ENCODE measurements at places on chromosomes 5 and 9. TPM values are rescaled to one million over a fixed set of nuclear protein-coding genes. Genes with fewer than 3 reads are reported as not detected.

The CDX1 gene
- total RNA-seq: 0.35 TPM

GRCh38 chr5:112594095-112594850, 143.4 kb upstream of the APC start:
- DNase-seq: no peak

GRCh38 chr9:29865764-29866313, 2292.6 kb upstream of the C9orf72 start:
- no peak for DNase-seq

DNA sequence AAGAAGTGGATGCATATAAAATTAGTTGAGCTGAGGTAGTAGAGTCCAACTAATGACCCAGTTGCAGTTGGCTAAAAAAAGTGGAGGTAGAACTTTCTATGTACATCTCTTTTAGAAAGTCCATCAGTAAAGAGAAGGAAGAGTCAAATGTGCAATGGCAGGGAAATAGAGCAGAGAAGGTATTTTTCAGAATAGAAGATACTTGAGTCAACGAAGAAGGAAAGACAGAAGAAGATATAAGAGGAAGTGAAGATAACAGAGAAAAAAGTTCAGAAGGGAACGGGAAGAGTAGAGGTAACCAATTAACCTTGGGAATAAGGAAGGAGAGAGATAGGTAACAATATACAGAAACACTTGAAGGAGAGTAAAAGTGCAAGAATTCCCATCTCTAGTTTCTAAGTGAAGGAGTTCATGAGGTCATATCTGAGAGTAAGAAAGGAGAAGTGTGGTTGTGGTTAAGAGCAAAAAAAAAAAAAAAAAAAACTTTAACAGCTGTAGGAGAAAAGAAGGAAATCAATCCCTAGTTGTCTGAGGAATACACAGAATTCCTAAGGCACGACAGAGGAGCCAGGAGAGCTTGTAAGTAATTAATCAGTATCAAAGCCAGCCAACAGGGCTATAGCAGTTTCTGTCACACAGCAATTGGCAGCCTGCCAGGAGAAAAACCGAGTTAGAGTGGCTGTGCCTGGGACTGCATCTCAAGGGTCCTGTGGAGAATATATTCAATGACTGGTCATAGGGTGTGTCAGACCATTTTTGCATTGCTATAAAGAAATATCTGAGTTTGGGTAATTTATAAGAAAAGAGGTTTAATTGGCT, 61.0 kb downstream of the ARL15 start:
- DNase-seq: no peak

DNA sequence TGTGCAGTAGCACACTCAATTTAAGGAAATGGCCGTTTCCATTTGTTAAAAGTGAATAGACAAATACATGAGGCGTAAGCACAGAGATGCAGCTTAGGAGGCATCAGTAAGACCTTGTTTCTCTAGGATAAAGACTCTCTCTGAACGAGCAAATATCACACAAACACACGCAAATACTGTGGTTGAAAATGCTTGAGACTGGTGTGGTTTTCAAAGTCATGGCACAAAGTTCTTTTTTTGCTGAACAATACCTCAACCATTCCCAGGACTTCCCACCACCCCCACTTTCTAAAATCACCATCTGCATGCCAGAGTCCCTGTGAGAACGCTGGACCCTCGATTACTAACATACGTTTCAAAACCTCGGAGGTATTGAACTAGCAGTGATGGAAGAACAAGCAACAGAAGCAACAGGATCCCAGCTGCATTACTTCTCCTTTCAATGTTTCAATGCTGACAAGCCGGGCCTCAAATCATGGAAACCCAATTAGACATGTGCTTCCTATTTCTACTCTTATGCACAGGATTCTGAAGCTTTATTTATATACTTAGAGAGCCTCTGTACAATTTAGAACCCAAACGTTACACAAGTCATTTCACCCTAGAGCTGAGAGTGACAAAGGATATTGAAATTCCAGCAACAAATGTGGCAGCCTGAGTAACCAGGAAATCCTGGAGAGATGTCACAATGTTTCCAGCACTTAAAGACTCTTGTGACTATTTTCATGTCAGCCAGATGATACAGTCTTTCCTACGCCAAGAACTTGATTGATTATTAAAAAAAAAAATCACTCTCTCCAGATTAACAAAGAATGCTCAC, 63.9 kb downstream of the CDC14B start:
- no peak for DNase-seq

Data from mesenteric fat pad (tissue), 1 donor.